ENCODE measurements at places on chromosomes 7 and 10.

DNA sequence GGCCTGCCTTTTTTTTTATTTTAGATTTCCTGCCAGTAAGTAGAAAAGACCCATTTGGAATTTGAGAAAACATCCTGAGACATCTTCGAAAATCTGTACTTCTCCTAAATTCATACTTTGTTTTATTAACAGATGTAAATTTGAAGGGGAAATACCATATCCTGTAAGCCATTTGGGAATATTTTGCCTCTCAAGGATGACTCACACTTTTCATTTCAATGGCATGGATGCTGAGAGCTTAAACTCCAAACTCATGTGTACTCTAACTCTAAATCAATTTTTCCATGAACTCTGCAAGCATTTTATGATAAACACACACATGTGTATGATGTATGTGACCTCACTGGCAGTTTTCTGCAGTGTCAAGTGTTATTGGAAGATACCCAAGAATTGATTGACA is 89.0 kb downstream of the SEMA3A start:
- DNase-seq: no peak

GRCh38 chr10:122632031-122632430 is 67.6 kb downstream of the C10orf120 start:
- peak; percentile 51 for DNase-seq

- no peak for DNase-seq
Observed at GRCh38 chr7:26995666-26996065, 100.1 kb downstream of the HOXA1 start.

GRCh38 chr10:33046792-33047191 is 88.8 kb upstream of the ITGB1 start:
- no peak for DNase-seq

DNA sequence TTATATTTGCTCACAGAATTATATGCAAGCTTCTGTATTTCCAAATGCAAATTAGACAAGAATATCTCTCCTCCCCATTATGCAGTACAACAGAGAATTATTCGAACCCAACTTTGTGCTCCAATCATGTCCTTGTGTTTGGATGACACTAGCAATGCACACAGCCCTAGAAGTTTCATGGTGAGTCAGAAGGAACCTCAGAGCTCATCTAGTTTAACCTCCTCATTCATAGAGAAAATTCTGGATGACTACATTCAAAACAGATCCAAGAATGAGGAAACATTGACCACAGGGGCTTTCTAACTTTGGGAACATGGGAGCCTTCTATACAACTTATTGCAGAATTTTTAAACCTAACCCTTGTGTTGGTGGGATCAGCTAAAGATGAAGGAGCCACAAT is 12.8 kb upstream of the ARID5B start:
- DNase-seq: no peak

DNA sequence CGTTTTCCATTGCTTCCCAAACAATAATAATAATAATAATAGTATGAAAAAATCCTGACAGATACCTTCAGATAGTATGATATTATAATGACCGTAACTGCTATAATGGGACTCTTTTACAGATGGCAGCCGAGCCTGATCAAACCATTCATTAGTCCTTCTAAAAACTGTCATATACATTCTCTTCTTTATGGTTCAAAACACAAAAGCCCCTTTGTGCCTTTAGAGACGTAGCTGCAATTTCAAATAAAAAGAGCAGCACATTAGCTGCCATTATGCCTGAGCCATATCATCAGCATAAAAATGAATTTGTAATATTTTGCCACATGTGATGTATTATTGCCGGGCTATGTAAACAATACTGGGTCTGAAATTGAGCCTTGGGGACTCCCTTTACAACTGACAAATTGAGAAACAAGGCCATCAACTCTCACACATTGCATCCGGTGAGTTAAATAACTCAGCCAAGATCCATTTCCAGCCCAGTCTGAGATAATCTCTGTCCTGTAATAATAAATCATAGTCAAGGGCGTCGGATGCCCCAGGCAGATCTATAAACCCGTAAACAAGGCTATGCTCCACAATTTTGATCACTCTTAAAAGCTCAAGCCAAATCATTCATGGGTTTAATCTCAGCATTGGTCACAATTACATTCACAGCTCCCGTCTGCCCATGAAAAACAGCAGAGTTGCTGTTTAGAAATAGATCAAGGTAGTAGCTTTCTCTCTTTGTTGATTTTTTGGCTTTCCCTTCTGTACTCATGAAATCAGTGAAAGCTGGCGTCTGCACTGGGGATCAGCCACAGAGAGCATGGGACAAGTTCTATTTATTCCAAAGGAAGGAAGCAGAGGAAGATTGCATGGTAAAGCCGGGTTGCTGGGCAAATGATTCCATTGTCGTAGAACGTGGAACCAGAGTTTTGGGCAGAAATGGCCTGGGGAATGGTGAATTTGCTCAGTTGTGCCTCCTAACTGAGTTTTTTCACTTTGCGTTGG is 150.1 kb upstream of the BMPER start:
- no peak for DNase-seq

- DNase-seq: no peak
Observed at GRCh38 chr10:18377898-18378297, 237.7 kb downstream of the CACNB2 start.

DNA sequence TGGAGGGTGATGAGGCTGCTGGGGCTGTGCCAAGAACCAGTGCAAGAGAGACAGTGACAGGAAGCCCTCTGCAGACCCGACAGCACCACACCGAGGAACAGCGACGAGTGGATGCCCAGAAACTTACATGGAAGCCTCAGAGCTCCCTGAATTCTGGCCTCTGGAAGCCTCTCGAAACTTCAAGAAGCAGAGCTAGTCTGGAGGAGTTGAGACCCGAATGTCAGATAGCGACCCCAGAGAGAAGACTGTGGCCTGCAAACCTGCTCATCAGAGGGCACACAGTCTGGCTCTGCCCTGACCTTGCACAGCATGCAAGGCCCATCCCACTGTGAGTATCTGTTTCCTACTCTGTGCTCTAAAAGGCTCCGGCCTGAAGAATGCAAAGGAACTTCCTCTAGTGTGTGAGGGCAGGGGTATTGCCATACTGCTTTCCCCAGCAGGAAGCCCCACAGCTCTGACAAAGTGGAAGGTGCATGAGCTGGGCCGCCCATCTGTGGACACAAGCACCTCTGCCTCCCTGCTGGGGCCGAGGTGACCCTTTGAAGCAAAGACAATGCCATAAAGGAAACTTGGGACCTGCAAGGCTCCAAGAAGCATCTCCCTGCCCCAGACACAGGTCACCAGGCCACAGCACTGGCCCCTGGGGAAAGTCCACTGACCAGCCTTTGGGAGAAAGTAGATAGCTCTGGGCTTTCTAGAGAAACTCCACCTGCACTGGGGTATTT is 10.5 kb upstream of the C10orf71 start:
- no peak for DNase-seq

DNA sequence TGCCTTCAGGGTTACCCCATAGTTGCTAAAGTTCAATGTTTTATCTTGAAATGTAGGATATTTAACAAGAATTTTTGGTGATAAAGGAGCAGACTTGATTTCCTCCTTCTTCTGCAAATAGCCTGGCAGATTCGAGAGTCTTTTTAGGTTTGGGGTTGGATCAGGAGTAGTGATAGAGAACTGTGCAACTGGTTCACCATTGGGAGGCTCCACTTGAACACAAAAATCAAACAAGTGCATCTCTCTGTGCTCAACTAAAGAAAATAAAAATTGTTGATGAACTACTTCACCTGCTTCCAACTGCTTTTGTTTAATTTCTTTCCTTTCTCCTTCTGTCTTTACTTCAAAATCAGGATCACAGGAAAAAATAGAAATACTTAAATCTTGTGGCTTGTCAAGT is 58.5 kb downstream of the MACC1 start:
- DNase-seq: peak; percentile 14

DNA sequence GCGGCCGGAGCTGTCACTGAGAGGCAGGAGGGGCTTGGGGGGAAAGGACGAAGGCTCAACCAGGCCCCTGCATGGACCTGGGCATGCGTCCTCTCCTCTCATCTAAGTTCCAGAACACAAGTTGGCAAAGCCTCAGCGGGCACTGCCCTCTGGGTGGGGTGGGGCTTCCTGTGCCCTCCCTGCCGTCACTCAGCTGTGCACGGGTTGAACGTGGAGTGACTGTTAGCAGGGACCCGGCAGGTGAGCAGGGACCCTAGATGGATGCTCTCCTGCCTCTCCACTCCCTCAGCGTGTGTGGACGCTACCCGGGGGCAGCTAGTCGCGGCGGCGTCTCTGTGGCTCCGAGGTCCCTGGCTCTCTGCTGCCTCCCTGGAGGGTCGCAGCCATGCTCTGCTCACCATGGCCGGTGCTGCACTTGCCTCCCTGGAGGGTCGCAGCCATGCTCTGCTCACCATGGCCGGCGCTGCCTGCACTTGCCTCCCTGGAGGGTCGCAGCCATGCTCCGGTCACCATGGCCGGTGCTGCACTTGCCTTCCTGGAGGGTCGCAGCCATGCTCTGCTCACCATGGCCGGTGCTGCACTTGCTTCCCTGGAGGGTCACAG is 36.4 kb upstream of the TTYH3 start:
- DNase-seq: no peak

DNA sequence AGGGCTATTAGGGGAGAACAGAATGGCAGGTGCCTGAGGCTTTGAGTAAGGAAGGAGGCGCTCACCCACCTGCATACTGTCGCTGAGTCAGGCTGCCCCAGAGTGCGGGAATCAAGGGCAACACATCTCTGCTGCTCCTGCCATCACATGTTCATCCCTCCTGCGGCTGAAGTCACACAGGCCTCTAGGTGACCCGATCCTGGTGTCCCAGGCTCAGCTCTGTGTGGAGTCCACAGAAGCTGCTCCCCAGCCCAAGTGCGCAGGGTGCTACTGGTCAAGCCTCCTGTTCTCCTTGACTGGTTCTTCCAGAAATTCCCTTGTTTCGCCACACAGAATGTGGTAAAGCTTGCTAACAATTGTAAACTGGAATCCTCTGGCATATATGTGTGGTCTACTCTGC is 96.9 kb upstream of the IL6 start:
- DNase-seq: no peak

- no peak for DNase-seq
Observed at GRCh38 chr10:86968994-86969355, 693 bp downstream of the ADIRF start.

- DNase-seq: peak; percentile 15
Observed at GRCh38 chr10:3658766-3659165, 126.2 kb downstream of the KLF6 start.

DNA sequence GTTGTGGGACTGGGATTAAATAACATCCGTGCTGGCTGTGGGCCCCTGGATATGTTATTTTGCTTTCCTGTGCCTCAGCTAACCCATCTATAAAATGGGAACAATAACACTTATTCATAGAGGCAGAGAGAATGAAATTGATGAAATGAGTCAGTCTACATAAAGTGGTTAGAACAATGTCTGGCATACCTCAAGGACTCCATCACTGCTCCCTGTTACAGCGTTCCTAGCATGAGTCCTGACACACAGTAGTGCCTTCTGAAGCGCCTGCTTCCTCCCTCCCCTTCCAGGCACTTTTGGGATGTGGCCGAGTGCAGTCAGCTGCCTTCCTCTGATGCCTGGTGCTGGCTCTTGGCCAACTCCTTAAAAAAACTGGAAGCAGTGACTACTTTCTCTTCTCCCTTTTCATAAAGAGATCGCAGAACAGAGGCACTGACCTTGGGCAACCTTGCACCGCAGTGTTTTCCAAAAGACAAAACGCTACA is 108.4 kb upstream of the ZMIZ1 start:
- peak; percentile 62 for DNase-seq

DNA sequence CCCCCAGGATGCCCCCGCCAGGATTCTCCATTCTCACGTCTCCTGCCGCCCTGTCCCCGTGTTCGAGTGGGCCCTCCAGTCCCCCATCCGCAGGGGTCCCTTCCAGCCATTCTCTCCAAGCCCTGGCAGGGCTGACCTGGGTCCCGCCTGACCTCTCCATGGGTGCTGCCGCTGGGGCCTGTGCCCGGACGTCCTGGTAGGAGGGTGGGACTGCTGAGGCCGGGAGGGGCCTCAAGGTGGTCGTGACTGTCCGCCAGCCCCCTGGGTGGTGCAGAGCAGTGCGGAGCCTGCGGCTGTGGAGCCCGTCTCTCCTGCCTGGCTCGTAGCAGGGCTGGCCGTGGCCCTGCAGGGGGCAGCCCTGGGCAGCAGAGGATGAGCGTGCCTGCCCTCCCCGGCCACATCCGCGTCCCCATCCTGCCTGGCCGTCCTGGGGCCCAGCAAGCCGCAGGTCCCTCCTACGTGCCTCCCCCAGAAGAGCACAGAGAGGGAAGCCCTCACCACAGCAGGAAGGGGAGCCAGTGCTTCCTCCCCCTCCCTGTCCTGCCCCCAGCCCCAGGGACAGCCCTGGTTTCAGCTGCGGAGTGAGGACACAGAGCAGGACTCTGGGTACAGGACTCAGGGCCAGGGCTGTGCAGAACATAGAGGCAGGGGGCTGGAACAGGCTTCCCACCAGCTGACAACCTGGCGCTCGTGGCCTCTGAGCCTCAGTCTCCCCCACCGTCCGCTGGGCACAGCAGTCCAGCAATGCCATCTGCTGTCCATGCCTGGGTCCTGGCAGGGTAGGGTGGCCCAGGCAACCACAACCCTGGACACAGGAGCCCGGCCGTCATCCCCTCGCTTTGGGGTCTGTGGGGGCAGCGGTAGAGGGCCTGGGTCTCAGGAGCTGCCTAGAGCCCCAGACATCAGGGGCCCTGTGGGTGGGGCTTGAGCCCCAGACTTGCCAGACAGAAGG is 1.5 kb upstream of the GRIFIN start:
- DNase-seq: no peak

DNA sequence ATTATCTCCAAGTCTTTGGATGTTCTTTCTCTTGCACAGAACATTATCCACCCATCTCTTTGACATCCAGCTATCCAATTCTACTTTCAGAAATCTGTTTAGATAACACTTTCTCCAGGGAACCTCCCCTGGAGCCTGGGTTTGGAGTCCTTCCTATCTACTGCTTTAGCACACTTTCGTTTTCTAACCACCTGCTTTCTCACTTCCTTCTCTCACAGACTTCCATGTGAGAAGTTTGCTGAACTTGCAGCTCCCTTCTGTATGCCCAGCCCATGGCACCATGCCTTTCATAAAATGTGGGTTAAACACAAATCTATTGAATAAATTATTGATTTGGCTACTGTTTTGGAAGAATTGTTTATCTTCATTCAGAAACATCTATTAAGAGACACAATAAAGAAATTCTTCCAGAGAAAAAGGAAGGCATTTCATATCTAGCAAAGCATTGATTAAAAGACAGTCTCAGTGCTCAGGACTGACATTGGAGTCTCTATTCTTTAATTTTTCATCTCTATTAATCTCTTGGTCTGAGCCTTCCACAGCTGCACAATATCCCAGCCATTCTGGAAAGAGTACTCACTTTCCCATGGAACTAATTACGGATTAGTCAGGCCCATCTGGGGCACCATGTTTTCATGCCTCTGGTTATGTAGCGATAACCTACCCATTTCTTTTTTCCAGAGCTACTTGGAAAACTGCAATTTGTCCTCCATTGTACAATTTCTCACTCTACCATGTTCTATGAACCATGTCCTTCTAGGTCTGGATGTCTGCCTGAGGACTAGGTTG is 1077.3 kb downstream of the SORCS3 start:
- DNase-seq: no peak

DNA sequence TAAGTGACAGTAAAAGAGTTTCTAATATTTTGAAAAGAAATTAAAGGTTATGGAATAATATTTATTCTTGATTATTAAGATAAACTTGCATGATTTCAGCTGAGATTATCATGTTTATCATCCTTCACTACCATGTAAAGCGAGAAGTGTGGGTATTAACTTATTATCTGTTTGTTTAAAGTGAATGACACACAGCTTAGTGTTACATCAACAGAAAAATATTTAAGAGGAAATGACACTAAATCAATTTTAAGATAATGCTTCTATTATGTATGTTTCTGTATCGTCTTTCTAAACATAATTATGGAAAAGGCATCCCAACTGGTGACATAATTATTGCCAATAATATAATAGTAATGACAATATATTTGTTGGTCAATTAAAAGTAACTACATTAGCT is 213.1 kb downstream of the PCDH15 start:
- DNase-seq: no peak
